ENCODE measurements at places on chromosomes 2 and 18. TPM values are rescaled to one million over a fixed set of nuclear protein-coding genes. Genes with fewer than 3 reads are reported as not detected.

The PLEKHM3 gene
- total RNA-seq = 16.3 TPM

The TPGS2 gene
- total RNA-seq = 38.3 TPM

The PKDCC gene
- total RNA-seq = 48.9 TPM

The NCK2 gene
- 38.4 TPM for total RNA-seq

The PPIL3 gene
- 52.4 TPM for total RNA-seq

The ICOS gene
- 0.49 TPM for total RNA-seq

The TANK gene
- total RNA-seq = 90.7 TPM

The KCNJ13 gene
- total RNA-seq = 0.79 TPM

The ZAP70 gene
- total RNA-seq = 1.4 TPM

The CCDC68 gene
- total RNA-seq = 1.3 TPM

The TMSB10 gene
- 2,067 TPM for total RNA-seq

The MYO5B gene
- 12.7 TPM for total RNA-seq

The CXCR2 gene
- 5.2 TPM for total RNA-seq

The C2orf80 gene
- total RNA-seq = not detected

The AFF3 gene
- 8.1 TPM for total RNA-seq

The KLHL14 gene
- total RNA-seq = 0.30 TPM

The PARD6G gene
- total RNA-seq = 12.5 TPM

The ANO7 gene
- 0.79 TPM for total RNA-seq

The ANKMY1 gene
- 7.6 TPM for total RNA-seq

The TMEM37 gene
- 1.5 TPM for total RNA-seq

The XDH gene
- 1.7 TPM for total RNA-seq

The PREB gene
- total RNA-seq = 19.5 TPM

The GALNT3 gene
- 20.3 TPM for total RNA-seq

The FAHD2A gene
- 14.1 TPM for total RNA-seq

The KCNJ3 gene
- 3.2 TPM for total RNA-seq
